Inflammatory macrophage (primary cell): ENCODE measurements at places on chromosomes 2 and 18.
A peak's percentile ranks its signal among the peaks of the same experiment; 100 is the strongest.

DNA sequence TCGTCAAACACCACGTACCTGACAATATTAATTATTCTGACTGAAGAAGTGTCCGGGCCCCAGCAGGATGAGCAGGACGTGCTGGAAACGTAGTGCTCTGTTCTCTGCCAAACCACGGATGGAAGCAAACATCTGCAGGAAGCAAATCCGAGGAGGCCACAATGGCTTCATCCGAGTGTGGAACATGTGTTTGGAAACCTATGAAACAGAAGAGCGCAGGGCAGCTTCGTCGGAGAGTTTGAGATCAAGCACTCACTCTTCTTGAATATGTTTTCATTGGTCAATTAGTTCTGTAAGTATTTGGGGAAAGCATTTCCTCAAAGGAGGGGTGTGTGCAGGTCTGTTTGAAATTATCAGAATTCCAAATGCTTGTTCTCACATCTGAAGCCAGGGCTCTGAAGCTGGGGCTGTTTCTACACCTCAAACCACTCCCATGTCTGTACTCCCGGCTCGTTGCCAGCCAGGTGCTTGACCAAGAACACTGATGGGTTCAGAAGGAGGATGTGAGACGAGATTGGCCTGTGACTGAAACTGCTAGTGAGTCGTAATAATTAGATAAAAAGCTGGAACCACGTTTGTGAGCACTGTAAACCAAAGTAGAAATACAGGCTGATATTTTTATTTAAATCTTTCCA is 356.6 kb upstream of the SALL3 start:
- no peak for DNase-seq

DNA sequence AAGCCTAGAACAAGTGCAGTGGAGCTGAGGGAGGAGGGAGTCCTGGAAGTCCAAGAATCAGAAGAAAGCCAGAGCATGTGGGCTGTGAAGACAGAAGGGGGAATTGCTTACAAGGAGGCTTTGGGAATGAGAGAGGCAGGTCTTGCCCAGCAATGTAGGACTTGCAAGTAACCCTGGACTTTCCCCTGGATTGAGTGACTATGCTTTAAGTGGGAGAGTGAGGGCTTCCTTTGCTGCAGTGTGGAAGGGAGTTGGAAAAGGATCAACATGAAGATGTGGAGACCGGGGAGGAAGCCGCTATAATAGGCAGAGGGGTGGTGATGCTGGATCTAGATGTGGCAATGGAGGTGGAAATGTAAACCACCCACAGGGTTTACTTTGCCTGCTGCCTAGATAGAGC is 13.8 kb upstream of the SCYGR1 start:
- no peak for DNase-seq

GRCh38 chr18:45849529-45849928 is 24.1 kb downstream of the SIGLEC15 start:
- DNase-seq = no peak

DNA sequence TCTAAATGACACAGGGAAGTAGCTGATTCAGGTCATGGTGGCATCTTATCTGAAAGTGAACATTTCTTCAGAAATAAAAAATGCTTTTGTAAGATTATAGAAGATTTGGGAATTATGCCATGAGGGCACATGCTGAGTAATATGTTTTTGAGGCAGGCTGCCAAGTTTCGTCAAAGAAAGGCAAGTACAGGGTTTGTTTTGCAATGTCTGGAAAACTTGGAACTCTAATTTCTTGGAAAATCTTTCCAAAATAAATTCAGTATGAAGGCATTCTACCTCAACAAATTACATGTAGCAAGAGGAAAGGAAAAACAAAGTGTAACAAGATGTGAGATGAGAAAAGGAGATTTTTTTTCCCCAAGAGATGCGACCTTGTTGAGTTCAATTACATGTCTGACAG is 167.7 kb downstream of the PLCL1 start:
- no peak for DNase-seq

- DNase-seq = peak; percentile 29
Measured at GRCh38 chr2:118250001-118250400, 161.7 kb downstream of the INSIG2 start.

- no peak for DNase-seq
Measured at GRCh38 chr2:183505911-183506310, 381.7 kb downstream of the NUP35 start.

GRCh38 chr18:43392168-43392567 is 114.9 kb upstream of the SYT4 start:
- DNase-seq = no peak

GRCh38 chr18:36264283-36264682 is 33.2 kb upstream of the FHOD3 start:
- no peak for DNase-seq
